ENCODE measurements at places on chromosomes 7 and 10.

GRCh38 chr7:44320141-44320540 is 5.3 kb downstream of the CAMK2B start:
- no peak for DNase-seq

DNA sequence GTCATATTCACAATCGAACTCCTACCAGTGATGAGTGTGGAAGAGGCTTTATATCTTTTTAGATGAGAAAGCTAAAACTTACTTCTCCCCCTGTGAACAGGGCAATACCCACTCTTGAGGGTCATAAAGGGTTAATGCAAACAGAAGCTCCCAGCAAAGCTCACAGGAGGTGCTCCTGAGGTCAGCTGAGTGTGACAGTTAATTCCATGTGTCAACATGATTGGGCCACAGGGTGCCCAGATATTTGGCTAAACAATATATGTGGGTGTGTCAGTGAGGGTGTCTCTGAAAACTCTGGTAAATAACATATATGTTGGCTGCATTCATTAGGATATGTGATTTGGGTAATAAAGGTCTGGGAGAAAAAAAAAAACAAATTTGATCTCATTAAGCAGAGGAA is 86.0 kb downstream of the HIP1 start:
- no peak for DNase-seq

- DNase-seq: no peak
Observed at GRCh38 chr10:124213899-124214510, 120.6 kb upstream of the CHST15 start.

GRCh38 chr7:66627881-66628360 is 760 bp upstream of the KCTD7 start:
- no peak for DNase-seq

- DNase-seq: no peak
Observed at GRCh38 chr7:141202535-141202934, 128.7 kb downstream of the TMEM178B start.

DNA sequence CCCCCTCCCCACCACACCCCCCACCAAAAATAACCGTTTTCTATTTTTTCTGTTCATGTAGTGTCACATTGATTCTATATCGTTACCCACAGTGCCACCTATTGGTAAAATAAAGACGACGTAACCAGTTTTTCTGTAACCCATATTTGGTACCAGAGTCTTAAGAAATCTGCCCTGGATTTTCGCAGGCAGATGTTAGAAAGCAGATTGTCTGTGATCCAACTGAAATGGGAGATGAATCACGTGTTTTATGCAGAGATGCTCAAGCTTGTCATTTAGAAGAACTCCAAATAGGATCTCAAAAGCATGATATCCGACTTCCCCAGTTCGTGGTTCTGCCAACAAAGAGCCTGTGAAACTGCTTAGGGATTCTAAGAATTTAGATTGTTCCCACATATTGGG is 261.1 kb upstream of the CSTF2T start:
- DNase-seq: no peak

DNA sequence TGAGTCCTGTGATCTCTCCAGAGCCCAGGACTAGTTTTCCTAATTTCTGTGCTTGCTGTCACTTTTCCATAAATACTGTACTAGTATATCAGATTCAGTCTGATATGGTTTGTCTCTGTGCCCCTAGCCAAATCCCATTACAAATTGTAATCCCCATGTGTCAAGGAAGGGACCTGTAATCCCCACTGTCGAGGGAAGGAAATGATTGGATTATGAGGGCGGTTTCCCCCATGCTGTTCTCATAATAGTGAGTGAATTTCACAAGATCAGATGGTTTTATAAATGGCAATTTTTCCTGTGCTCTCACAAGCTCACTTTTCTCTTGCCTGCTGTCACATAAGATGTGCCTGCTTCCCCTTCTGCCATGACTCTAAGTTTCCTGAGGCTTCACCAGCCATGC is 54.8 kb upstream of the IFRD1 start:
- no peak for DNase-seq

DNA sequence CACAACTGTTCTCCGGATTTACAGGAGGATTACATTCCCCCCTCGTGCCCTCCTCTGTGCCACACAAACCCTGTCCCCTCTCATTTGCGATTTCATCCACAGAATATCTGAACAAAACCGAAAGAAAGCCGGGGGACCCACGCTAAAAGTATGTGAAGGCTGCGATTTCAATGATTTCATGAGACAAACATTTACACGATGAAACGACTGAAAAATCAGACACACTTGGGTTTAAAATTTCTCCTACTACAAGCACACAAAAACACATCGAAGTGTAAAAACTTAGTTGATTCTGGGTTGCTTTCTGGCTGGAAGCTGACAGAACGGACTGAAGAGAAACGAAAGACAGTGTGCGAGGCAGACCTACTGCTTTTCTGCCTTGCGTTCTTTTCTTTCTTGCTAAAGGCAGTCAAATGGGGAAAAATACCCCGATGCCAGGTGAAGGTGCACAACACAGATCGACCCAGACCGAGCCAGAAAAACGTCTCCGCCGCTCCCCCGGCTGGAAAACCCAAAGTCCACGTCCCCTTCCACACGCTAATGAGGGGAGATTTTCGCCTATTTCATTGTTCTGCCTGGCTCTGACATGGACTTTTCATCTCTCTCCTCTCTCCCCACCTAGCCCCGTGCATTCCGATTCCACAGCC is 1.2 kb downstream of the HIPK2 start:
- peak; percentile 35 for DNase-seq

GRCh38 chr10:30756151-30756550 is 126.6 kb upstream of the LYZL2 start:
- DNase-seq: no peak

- DNase-seq: peak; percentile 63
Observed at GRCh38 chr10:102419269-102420180, 940 bp upstream of the PSD start.

DNA sequence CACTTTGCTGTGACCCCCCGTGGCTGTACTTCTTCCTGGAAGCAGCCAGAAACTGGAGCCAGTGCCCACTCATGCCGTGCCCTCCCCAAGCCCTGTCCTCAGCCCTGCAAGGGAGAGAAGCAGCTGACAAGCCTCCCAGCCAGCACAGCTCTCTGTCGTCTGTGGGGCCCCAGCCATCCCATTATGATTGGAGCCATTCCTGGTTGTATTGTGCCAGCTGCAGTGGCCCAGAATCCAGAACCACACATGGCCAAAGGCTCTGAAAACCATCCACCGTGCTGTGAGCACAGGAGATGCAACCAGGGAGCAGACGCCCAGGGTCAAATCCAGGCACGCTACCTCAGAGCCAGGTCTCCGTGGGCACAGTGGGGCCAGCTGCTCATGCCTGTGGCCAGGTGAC is 18.7 kb downstream of the GRID2IP start:
- DNase-seq: no peak

Data from central memory CD4-positive, alpha-beta T cell (primary cell).